Activated CD4-positive, alpha-beta T cell treated with anti-CD3 and anti-CD28 coated beads, Interleukin-2, amount 50 U/mL, for 48 hours (primary cell): ENCODE measurements at places on chromosomes 5 and 9.
A peak's percentile ranks its signal among the peaks of the same experiment; 100 is the strongest.

GRCh38 chr5:125274938-125275724 lies 528.7 kb upstream of the ZNF608 start:
- no peak for DNase-seq

DNA sequence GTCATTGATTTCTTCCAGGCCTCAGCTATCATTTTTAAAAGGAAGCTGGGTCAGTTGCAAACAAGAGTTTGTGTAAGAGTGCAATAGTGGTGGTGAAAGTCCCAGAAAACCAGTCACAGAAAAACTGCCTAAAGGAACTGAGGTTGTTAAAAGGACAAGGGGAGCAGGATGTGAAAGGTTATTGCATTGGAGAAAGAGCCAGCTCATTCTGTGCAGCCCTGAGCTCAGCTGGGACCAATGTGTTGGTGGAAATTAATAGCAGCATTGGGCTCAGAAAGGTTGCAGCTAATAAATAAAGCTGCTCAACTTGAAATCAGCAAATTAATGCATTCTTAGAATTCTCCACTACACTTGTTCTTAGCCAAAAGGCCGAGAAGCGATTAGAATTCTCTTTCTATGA lies 34.9 kb downstream of the NREP start:
- no peak for DNase-seq

GRCh38 chr5:178587763-178588611 lies 2.2 kb downstream of the COL23A1 start:
- no peak for DNase-seq

- DNase-seq: no peak
These were observed 30.6 kb downstream of the GPR107 start for GRCh38 chr9:130084337-130084736.

DNA sequence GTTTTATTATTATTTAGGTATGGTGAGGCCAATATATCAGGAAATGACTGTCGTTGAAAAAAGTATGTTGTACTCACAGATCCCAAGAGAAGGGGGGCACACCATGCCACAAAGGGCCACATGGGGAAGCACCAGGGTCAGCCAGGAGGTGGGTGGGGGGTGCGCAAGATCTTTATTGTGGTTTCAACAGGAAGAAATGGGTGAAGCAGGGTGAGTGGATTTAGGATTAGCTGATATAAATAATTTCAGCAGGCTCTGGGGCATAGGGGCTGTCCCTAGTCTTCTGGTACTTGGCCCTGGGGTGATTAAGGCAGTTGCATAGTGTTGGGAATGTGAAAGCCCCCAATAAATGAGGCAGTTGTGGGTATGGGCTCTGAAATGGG lies 8.6 kb downstream of the PDCD1LG2 start:
- DNase-seq: peak; percentile 69

GRCh38 chr5:98705841-98706240 lies 67.6 kb upstream of the RGMB start:
- DNase-seq: no peak

- DNase-seq: no peak
These were observed 1.9 kb downstream of the DAPK1 start for GRCh38 chr9:87499424-87500017.

DNA sequence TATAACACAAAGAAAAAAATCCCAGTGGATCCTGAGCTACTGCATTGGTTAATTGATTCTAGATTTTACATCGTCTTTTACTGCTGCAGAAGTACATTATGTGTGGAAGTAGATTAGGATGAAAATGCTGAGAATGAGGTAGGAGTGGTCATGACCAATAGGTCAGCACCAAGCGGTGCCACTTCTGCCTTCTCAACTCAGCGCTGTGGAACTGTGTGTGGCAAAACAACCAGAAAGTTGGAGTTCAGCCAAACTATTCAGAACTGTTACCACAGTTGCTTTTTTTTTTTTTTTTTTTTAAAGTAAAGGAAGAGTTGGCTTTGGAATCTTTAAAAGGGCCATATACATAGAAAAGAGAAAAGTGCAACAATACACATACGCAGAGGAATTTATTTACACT lies 24.2 kb downstream of the POU5F2 start:
- no peak for DNase-seq

DNA sequence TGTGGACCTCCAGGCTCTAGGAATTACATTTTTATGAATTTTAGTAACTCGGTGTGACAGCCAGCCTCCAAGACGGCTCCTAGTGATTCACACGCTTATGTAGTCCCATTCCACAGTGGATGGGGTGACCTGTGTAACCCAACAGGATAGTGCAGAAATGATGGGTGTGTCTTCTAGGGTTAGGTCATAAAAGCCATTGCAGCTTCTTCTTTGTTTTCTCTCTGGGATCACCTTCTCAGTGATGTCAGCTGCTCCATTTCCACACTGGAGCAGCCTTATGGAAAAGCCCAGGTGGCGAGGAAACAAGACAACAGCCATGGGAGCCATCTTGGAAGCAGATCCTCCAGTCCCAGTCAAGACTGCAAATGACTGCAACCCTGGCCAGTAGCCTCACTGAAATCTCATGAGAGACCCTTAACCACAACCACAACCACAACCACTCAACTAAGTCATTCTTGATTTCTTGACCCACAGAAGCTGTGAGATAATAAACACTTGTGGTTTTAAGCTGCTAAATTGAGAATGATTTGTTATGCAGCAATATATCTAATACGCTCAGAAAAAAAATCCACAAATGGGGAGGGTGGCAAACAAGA lies 5.1 kb upstream of the GNPDA1 start:
- no peak for DNase-seq

DNA sequence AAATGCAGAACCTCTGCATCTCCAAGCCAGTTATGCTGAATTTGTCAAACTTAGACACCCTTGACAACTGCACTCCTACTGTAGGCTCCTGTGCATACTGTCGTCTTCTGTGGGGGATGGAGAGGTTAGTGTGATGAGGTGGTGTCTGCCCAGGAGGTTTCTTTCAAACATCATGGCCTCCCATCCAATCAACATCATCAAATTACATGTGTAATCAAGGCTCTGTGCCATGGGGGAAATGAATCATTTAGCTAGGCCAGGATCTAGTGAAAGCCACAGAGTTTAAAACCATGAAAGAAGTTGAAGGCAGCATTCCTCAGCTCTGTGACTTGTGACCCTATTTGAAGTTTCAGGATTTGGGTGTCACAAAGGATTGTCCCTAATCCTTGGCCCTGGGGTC lies 240.6 kb downstream of the MARCHF11 start:
- DNase-seq: no peak

- no peak for DNase-seq
These were observed 2.6 kb downstream of the ZNF79 start for GRCh38 chr9:127426756-127427155.

DNA sequence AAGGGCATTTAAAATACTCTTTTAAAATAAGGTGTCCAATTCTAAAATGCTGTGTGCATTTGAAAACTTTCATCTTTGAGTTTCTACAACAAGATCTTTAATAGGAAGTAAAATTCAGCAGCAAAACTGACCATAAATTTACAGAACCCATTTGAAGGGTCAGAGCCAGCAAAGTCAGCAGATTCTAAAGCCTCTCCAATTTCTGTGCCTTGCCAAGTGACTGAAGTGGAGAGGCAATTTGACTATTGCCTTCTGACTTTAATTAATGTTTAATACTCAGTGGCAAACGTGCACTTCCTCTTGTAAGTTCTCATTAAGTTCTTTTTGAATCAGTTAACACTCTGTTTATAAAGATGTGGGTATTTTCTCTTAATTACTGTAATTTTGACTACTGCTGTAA lies 155.2 kb downstream of the BAAT start:
- DNase-seq: no peak

DNA sequence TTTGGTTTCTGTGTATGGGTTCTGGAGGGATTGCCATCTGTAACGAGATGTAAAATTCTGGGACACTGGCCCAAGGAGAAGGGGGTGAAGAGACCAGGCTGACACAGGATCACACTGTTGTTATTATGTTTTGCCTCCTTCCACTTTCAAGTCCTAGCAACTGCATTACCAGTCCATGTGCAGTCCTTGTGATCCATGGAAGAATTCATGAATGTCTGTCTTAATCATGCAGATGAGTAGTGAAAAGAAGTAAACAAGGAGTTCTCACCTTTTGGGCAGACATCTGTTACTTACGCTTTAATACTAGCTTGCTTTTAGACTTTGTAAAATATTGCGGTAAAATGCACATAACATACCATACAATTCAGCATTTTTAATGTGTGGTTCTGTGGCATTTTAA lies 18.3 kb downstream of the MEGF10 start:
- no peak for DNase-seq

DNA sequence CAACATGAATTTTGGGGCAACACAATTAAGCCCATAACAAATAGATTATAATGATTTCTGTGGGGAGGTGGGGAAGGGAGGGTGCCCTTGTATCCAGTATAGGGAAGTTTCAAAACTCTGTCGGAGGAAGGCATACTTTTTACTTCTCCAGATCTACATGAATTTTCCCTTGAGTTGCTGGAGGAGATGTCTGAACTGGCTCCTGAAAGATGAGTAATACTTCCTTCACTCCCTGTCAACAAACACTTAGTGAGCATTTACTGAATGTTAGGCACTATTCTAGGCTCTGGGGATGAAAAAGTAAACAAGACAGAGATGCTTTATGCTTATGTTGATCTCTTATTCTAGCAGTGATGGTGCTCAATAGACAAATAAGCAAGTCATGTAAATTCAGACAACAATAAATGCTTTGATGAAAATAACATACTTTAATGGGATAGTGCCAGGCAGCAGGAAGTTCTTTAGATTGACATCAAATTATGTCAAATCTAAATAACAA lies 197.9 kb upstream of the ANKH start:
- no peak for DNase-seq

DNA sequence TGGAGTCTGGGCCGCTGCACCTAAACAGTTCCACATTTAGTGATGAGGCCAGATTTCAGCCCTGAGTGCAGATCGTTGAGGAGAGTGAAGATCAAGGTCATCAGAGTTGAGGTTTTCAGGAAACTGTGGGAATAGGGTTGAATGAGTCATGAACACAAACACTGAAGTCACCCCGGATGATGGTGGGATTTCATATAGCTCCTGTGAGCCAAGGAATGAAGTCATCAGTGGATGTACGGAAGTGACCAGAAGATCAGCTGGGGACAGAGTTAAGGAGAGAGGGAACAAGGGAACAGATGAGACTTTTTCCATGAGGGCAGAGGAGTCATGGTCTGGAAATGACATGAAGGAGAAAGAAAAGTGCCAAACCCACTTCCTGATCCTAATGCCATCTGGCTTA lies 36.5 kb downstream of the PALM2AKAP2 start:
- no peak for DNase-seq

DNA sequence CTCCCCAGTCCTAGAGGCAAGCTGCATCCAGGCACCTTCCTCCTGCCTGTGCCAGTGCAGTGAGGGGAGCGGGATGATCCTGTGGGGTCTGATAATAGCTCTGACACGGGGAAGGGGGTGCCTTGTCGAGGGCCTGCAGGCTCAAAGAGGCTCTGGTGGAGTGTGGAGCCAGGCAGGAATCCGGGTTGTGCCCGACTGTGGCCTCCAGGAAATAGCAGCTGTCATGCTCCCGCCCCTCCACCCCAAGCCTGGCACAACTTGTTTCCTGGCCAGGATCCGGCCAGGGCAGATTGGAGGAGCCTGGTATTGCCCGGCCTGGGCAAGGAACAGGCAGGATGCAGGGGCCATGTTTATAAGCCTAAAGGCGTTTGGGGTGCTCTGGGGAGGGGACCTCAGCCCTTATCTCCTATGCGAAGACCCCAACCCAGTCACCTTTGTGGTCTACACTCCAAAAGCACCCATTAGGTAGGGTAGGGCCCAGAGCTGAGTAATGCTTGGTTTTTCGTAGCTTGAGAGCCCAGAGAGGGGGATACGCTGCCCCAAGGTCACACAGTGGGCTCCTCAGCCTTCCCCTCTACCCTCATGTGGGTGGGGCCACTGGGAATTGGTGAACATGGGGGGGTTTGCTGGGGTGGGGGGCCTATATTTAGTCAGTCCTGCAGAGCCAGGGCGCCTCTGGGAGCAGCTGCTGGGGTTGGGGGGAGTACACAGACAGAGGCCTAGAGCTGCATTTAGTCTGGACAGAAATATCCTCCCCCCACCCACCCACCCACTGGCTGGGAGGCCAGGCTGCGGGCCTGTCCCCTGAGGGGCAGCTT lies 12.2 kb downstream of the CXXC5 start:
- DNase-seq: no peak

DNA sequence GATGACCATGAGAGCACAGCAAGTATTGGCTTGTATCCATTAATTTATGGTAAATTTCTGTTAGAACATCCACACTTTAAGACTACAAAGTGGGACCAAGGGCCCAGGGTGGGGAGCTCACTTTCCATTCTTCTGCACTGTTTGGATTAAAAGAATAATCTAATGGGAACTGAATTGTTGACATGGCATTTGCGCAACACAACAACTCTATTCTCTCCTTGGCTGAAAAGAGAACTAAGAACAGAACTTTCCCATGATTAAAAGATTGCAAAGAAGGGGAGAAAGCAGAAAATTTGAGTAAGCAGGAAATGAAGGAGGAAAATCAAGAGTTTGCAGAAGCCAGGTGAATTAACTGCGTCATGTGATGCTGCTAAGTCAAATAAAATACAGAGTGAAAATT lies 143.4 kb downstream of the HINT1 start:
- DNase-seq: no peak

DNA sequence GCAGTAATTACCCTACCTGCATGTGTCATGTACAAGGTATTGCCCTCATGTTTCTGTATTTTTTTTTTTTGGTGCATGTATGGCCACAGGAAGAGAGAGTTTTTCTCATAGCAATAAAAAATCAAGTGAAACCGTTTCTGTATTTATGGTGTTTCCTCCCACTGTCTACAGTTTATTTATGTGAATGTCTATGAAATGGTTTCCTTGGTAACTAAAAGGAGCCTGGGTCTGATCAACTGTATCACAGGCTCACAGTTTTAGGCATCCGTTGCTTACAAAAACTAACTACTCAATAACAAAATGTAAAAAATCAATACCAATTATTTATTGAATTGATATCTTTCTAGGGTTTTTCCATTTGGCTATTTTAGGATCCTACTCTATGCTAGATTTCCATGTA lies 464.4 kb downstream of the TAF11L14 start:
- no peak for DNase-seq

DNA sequence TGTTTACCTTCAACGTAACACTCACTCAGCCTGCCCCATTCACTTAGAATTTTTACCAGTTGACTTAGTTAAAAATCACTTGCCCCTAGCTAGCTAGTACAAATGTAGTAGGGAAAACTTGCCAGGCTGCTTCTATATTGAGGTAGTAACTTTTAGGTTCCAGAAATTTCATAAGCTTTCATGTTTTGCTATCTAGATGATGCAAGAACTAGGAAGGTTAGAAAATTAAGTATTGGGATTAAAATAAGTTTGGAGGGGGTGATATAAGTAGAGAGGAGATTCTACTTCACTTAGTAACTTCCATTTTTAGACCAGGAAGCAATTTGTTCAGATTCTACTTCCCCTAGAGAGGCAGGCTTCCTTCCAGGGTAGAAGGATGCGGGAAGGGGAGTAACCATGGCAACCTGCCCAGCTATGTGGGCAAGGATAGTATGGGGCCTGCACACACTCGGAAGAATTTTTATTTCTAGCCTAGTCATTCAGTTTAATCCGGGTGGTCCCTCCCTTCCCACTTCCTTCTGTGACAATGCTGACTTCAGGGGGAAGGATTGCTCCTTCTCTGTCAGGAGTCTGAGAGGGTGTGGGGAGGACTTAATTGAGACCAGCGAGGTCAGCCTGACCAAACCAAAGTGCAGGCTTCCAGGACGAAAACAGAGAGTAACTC lies 4.2 kb downstream of the DAB2 start:
- no peak for DNase-seq
